Vagina (tissue), 2 donors: ENCODE measurements at places on chromosomes 16 and 17. TPM values are rescaled to one million over a fixed set of nuclear protein-coding genes. Genes with fewer than 3 reads are reported as not detected.

The PDK2 gene
- total RNA-seq, result 44.4 TPM

The RNF112 gene
- 1.5 TPM for total RNA-seq

The CACNG1 gene
- total RNA-seq, result not detected

The SDK2 gene
- total RNA-seq, result 1.7 TPM

The PMP22 gene
- 246 TPM for total RNA-seq

The MT1F gene
- 16.0 TPM for total RNA-seq

The EVI2B gene
- 11.0 TPM for total RNA-seq

The PRR35 gene
- total RNA-seq, result not detected
